ENCODE measurements at places on chromosomes 1 and 21. TPM values are rescaled to one million over a fixed set of nuclear protein-coding genes. Genes with fewer than 3 reads are reported as not detected.

DNA sequence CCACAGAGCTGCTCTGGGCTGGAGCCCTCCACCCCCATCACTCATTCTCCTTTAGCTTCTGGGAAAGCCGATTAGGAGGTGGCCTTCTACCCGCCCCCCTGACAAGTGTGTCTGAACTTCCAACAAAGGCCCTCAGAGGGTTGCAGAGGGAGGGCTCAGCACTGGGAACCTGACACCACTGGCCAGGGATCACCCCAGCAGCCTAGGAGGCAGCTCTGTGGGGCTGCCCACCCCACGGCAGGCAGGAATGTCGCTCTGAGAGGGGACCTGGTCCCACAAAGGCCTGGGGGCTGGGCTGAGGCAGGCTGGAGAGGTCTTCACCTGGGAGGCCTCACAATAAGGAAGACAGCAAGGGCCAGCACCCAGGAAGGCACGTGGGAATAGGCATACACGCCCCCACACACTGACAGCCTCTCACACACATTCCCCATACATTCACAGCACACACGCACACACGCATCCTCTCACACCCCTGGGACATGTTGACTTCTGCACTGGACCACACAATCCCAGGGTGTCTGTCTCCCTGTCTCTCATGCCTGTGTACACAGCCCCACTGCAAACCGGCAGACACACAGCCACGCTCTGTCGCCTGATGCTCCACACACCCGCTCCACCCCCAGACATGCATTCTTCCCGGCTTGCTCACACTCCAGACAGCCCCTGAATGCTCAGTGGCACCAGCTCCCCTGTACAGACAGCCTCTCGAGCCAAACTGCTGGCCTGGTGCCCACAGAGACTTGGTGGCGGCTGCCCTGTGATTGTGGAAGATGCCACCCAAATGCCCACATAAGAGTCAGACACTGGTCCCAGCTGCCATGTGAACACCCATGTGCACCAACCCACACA is 30.7 kb downstream of the DMBX1 start:
- no peak for DNase-seq

DNA sequence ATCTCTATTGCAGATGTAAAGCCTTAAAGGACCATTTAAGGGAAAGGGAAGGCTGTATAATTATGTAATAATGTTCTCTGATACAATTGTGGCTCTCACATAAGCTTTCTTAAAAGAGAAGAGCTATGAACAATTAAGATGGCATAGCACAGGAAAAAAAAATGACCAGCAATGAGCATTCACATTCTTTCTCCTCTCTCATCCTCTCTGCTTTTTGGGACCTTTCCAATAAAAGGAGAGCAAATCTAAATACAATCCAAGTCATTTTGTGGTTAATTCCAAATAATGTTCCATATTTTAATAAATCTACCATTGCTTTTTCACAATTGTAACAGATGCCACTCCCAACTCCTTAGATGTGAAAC is 23.5 kb downstream of the SMYD3 start:
- DNase-seq, result no peak

DNA sequence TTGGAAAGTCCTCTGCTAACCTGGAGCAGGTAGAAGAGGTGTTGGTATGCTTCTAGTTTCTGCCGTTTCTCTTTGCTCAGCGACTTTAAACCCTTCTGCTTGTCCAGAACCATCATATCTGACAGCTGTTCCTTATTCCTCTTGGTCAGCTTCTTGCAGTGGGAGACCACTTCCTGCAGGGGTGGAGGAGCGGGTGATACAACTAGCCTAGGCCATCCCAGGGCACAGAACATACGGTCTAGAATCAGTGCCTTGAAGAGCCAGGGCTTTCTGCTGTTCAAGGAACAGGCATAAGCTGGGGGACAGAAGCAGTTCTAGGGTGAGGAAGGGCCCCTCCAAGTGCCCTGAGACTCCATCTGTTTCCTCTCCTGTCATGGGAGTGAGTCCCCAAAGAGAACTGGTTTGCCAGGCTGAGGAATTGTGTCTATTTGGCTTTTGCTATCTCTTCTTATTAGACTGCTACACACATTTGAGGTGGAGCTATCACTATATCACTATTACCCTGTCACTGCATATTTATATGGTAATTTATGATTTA is 32.5 kb downstream of the IQGAP3 start:
- no peak for DNase-seq

- DNase-seq, result no peak
Measured at GRCh38 chr21:45945066-45945867, 36.3 kb upstream of the COL6A1 start.

DNA sequence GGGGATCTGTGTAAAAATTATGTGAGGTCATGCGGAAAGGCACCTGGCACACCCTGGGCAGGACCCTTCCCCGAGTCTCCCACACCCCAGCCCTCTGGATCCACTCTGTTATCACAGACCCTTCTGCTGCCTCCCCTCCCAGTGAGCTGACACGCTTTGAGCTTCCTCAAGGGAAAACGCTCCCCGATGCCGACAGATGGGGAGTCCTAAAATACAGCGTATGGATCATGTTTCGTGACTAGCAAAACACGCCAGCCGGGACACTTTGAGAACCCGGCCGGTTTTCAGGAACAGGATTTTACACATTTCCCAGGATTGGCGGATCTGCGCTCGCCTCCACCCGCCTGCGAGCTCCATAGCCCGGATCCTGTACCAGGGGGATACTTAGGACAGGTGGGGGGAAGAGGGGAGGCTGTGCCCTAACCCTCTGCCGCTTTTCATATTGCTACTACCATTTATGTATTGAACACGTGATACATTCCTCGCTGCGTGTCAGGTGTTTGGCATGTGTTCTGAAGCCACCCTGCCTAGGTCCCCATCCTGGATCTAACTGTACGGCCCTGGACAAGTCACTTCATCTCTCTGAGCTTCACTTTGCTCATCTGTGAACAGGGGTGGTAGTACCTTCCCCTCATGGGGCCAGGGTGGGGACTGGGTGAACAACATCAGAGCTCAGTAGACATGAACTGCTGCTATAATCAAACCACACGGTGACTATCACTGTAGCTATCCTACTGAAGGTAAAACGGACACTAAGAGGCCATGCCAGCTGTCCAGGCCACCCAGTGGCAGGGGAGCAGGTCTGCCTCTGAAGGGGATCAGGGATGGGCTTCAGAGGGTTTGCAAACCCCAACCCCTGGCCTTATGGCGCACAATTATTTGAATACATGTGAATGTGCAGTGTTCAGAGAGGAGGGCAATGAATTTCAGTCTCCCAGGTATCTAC is 63.2 kb downstream of the SSBP3 start:
- no peak for DNase-seq

GRCh38 chr1:161997152-161997551 is 26.5 kb downstream of the OLFML2B start:
- no peak for DNase-seq

DNA sequence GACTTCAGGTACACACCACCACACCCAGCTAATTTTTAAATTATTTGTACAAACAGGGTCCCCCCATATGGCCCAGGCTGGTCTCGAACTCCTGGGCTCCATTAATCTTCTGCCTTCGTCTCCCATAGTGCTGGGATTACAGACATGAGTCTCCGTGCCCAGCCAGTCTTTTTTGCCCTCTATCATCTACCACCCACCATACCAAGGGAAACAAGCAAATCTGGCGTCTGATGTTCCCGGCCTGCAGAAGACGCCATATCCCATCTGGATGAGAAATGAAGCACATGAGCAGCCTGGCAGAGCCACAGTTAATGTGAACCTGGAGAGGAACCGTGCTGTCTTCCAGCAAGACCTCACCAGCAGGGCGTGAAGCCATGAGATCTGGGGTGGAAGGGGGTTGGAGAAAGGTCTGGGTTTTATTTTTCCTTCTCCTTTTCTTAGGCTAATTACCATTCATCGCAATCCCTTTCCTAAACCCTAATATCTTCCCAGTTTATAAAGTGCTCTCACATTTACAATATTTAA is 1.8 kb upstream of the PRELP start:
- no peak for DNase-seq

DNA sequence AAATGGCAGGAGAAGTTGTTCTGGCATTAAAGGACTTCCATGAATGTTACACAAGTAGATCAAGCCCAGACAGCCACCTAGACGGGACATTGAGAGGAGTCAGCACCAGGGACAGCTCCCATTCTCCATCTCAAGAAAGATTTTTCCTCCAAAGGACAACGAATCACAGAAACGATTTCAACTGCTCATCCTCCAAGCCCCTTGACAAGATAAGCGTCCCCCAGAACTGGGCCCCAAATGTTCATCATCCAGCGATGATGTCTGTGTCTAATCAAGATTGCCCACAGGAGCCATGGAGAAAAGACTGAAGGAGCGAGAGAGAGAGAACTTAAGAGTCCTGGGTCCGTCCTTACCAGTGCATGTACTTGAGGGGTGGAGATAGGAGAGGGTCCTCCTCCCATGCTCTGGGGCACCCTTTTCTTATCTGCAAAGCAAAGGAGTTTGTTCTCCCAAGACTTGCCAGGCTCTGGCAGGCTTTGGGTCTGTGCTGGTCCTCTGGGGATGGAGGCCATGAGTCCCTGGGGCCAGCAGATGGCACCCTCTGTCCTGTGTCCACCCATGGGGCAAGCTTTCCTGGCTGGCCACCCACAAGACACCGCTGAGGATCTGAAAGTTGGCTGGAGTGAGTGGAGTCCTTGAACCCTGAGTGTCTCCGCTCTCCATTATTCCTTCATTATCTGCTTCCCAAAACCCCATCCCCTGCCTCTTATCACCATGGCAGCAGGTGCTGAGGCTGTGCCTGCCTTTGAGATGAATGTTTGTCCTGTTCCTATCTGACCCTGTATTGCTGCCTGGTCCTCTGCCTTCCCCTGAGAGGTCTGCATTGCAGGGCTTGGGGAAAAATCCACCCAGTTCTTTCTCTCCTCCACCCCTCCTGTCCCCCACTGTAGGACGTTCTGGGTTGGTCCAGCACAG is 164.6 kb downstream of the ACTL8 start:
- no peak for DNase-seq

- DNase-seq, result no peak
Measured at GRCh38 chr1:9475061-9475627, 64.1 kb upstream of the SLC25A33 start.

DNA sequence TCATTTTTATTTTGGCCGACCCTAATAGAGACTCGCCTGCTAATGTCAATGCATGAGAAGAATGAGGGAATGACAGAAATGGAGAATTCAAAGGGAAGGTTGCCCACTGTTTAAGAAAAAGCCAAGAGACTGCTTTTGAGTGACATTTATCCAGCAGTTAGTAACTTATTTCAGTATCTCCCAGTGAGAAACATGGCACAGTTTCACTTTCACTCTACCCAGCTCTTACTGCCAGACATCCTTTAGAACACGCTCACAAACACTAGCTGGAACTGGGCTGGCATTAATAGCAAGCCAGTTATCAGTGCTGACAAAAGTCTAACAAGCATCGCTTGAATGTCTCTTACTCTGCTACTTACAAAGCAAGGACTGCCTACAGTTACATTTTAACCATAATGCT is 8.5 kb downstream of the GGPS1 start:
- DNase-seq, result peak; percentile 44

DNA sequence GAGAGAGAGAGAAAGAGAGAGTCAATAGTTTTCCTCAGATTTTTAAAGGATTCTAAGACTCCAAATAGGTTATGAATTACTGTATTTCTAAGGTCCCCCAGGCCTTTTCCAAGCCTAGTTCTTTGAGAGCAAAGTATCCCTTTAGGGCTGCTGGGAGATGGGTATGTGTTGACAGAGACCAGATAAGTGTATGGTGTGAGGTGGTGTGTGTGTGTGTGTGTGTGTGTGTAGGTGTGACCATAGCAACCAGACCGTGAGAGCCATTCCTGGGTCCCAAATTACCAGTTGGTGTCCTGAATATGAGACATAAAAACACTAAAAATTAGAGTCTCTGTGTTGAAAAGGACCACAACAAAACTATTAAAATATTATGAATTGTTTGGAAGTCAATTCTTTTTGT is 41.7 kb upstream of the DNAJC6 start:
- DNase-seq, result no peak

DNA sequence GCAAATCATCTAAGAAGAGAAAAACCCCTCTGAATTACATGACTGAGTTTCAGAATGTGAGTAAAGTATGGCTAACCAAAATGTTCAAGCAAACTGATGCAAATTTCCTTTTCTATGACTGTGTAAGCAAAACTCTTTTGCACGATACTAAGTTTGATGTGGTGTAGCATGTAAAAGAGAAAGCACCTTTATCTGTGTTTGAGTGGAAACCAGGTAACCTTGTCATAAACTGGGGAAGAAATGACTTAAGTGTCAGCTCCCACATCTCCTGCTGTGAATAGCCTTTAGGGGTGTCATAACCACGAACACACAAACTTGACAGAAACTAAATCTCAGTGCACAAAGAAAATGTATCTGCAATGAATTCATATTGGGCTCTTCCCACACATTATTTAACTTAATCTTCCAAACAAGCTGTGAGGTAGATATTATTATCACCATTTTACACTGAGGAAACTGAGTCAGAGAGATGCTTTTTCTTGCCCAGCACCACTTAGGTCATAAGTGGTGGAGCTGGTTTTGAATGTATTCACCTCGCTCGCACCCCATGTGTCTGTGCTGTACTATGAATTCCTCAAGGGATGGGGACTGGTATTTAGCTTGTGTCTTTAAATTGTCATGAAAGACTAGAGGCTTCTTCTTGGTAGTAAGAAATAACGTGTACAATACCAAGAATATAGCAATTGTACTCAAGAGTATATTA is 32.9 kb upstream of the IL12RB2 start:
- peak; percentile 46 for DNase-seq

GRCh38 chr1:232568906-232569553 is 60.9 kb downstream of the SIPA1L2 start:
- DNase-seq, result no peak

DNA sequence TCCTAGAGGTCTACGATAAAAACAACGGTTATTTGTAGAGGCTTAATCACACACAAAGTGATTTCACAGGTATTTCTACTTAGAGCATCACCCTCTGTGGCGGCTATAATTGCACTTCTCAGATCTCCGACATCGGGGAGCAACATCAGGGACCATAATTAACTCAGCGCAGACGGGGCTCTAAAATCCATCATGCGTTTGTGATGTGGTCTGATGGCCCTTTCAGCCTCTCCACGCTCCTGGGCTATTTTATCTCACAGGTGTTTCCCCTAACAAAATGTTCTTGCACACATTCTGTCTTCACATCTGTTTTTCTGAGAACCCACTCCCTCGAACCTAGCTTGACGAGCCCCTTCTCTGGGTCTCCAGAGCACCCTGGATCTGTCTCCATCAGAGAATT is 146.3 kb upstream of the DUSP10 start:
- no peak for DNase-seq

GRCh38 chr1:19330449-19331135 is 18.5 kb downstream of the SLC66A1 start:
- no peak for DNase-seq

FCRL6 gene
- total RNA-seq, result 0.23 TPM

ZNF695 gene
- 0.23 TPM for total RNA-seq

RIPPLY3 gene
- total RNA-seq, result 0.14 TPM

FBLIM1 gene
- not detected for total RNA-seq

All from activated CD8-positive, alpha-beta memory T cell treated with anti-CD3 and anti-CD28 coated beads, Interleukin-2, amount 10 ng/mL, durations not matched to agents 7 days and 5 days (primary cell).